Tongue (tissue), 3 donors: ENCODE measurements at places on chromosomes 16 and 17. TPM values are rescaled to one million over a fixed set of nuclear protein-coding genes. Genes with fewer than 3 reads are reported as not detected.

GRCh38 chr17:48175692-48176470 is 68.3 kb downstream of the SNX11 start:
- peak; percentile 48 for DNase-seq

DHRS7B gene
- total RNA-seq = 28.0 TPM

- DNase-seq = peak; percentile 49
These were observed 56.2 kb downstream of the PRMT7 start for GRCh38 chr16:68367030-68367429.

GNGT2 gene
- total RNA-seq = 0.92 TPM

HBA2 gene
- total RNA-seq = 803 TPM

GRCh38 chr16:23949630-23950290 is 114.0 kb downstream of the PRKCB start:
- DNase-seq = no peak

SLC12A3 gene
- total RNA-seq = not detected

DNA sequence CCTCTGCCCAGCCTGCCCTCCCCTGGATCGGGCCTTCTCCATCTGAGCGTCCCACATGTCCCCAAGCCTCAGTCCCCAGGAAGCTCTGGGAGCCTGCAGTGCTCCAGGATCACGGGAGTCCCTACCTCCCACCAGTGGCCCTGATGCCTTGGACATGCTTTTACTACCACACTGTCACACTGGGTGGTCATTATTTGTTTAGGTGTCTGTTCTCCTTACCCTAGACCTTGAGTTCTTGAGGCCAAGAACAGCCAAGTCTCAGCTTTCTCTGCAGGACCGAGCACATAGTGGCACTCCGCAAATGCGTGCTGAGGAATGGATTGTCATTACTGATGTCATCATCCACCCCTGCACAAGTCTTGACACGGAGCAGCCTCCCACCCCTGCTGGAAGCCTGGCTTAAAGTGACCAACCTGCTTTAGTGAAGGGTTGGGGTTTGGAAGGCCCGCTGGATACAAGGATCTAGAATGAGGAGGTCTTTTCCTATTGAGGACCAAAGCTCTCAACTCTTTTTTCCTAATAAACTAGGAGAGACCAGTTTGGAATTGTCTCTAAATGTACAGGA is 132.9 kb upstream of the CRHR1 start:
- DNase-seq = no peak

- DNase-seq = peak; percentile 55
These were observed 1.7 kb downstream of the FZD2 start for GRCh38 chr17:44558710-44559633.

BBS2 gene
- 55.0 TPM for total RNA-seq
